Endothelial cell of coronary artery (primary cell): ENCODE measurements at places on chromosomes 6 and 20. TPM values are rescaled to one million over a fixed set of nuclear protein-coding genes. Genes with fewer than 3 reads are reported as not detected.

CST4 gene
- total RNA-seq, result not detected in 2 replicates

OLIG3 gene
- total RNA-seq, result not detected in 2 replicates

MDFI gene
- total RNA-seq, result 20.8 and 42.9 TPM in 2 replicates

NHSL1 gene
- 16.1 and 21.8 TPM in 2 replicates for total RNA-seq

GLYATL3 gene
- not detected in 2 replicates for total RNA-seq

CST7 gene
- not detected in 2 replicates for total RNA-seq

CNR1 gene
- total RNA-seq, result under 0.01 and 15.1 TPM in 2 replicates

OR12D3 gene
- not detected in 2 replicates for total RNA-seq

PROKR2 gene
- total RNA-seq, result not detected in 2 replicates

PLA2G7 gene
- 0.27 TPM in 1 of 2 replicates, not detected in the other for total RNA-seq

SYNDIG1 gene
- not detected in 2 replicates for total RNA-seq

KCNK16 gene
- total RNA-seq, result not detected in 2 replicates

ROS1 gene
- total RNA-seq, result under 0.01 TPM in 1 of 2 replicates, not detected in the other

QKI gene
- 123 and 150 TPM in 2 replicates for total RNA-seq

LRFN2 gene
- total RNA-seq, result not detected in 2 replicates
